Inflammatory macrophage treated with lipopolysaccharide for 1 hour (primary cell): ENCODE measurements at places on chromosomes 12 and 14.

- no peak for DNase-seq
Observed at GRCh38 chr14:77222546-77223225, 41.1 kb downstream of the TMEM63C start.

DNA sequence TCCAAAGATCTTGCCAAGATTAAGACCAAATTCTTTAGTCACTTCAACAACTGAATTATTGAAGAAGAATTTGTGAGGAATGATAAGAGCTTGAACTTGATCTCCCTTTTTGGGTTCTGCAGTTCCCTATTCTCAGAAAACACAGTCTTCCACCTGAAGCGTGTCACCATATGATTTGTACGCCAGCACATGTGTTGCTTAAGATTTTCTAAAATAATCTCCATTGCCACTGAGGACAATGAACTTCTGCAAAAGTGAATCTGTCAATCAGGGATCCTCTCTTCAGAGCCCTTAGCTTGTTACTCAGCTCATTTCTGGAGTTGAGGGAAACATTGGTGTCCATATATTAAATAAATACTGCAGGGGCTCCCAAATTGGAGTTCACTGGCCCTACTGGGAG, 4.2 kb upstream of the SPIC start:
- DNase-seq = no peak

- no peak for DNase-seq
Observed at GRCh38 chr12:6547987-6548386, 7.9 kb downstream of the IFFO1 start.

- no peak for DNase-seq
Observed at GRCh38 chr12:131115766-131116467, 162.2 kb downstream of the ADGRD1 start.

DNA sequence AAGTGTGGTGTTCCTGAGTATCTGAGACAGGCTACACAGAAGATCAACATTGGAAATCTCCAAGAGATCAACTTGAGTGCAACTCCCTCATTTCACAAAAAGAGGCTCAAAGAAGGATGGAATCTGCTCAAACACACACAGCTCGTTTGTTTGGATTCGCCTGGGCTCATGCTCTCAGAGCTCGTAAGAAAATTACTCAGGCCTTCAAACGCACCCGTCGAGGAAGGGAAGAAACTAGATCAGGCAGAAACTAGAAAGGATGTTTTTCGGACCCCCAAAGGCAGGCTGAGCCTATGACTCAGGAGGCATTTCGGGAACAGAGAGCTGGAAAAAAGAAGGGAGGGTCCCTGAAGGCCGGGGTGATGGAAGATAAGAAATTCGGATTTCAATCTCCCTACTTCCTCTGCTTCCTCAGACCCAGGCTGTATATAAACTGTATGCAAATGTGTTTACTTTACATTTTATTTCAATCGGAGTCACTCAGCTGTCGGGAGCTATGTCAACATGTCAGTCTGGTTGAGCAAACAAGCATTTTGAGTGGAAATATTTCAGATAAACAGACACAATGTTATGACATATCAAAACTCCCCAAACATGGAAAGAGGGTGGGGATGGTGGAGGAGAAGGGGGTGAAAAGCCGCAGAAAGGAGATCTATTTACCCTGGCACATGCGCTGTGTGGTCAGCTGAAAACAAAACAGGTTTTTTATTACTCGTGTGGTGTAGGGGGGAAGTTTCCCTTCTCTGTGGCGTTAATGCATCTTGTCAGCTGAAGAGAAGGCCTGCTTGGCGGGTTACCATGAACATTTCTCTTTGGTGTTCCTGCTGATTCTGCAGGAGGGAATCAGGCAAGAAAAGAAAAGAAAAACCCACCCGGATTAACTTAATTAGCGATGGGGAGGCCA, 129.1 kb upstream of the TBX3 start:
- peak; percentile 81 for DNase-seq

GRCh38 chr12:66195242-66195641, 6.2 kb downstream of the IRAK3 start:
- DNase-seq = no peak

- DNase-seq = no peak
Observed at GRCh38 chr12:88142610-88142991, 494 bp downstream of the TMTC3 start.
